ENCODE measurements at places on chromosomes 11 and 22. TPM values are rescaled to one million over a fixed set of nuclear protein-coding genes. Genes with fewer than 3 reads are reported as not detected.

BCL2L13 gene
- 19.8 TPM for total RNA-seq

C11orf16 gene
- not detected for total RNA-seq

ZNF280A gene
- not detected for total RNA-seq

DNA sequence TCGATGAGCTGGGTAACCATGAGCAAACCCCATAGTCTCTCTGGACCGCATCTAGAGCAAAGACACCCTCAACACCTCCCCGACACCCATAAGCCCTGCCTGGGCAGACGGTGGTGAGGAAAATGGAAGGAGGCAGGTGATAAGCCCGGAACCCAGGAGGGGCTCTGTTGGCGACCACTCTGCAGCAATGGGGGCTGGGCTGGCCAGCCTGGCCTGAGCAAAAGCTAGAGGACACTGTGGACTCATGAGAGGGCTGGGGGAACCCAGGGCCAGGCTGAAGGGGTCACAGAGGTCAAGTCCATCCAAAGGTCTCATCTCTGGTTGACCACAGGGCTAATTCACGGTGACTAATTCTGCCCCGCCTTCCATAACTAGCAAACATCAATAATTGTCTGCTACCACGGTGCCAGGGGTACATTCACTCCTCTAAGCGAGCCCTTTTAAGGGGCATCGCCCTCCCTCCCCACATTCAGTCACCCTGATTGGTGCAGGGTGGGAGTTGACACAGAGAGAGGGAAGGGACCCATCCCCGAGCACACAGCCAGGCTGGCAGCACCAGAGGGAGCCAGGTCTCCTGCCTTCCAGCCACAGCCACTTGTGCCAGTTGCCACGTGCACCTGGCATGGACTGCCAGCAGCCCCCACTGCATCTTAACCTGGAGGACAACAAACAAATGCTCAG, 4.0 kb downstream of the PYGM start:
- H3K4me1 ChIP-seq, result no peaks in the 10 kb centered on the region
- no peak overlapping the region for H3K4me3 ChIP-seq
- no peaks in the 10 kb centered on the region for H3K27me3 ChIP-seq
- no peak overlapping the region for H3K27ac ChIP-seq
- H3K36me3 ChIP-seq, result no peaks in the 10 kb centered on the region
- DNase-seq, result no peak

- H3K4me1 ChIP-seq, result no peaks in the 10 kb centered on the region
- no peak overlapping the region for H3K4me3 ChIP-seq
- H3K27me3 ChIP-seq, result no peaks in the 10 kb centered on the region
- no peaks in the 10 kb centered on the region for H3K36me3 ChIP-seq
Observed at GRCh38 chr22:47132428-47132825, 370.0 kb downstream of the TBC1D22A start.

DNA sequence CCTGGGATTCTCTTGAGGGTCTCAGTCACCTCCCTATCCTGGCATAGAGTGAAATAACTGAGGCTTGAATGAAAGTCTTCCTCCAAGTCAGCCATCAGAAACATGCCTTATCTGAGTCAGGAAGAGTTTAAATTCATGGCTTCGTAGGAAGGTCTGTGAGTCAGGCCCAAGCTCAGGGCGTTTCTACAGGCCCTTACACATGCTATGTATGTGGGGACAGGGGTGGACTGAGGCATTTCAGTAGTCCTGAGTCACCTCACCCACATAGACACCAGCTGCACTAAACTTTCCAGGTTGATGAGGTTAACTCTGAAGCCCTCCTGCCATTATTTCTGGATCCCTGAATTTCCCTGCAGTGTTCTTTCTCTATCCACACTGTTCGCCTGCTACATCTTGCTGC, 134.6 kb upstream of the RCN1 start:
- H3K36me3 ChIP-seq, result no peaks in the 10 kb centered on the region
- no peak overlapping the region for H3K27ac ChIP-seq
- no peak overlapping the region for H3K4me3 ChIP-seq
- H3K4me1 ChIP-seq, result no peaks in the 10 kb centered on the region
- no peak for DNase-seq

- H3K27ac ChIP-seq, result no peak overlapping the region
- H3K4me3 ChIP-seq, result no peak overlapping the region
- H3K4me1 ChIP-seq, result no peaks in the 10 kb centered on the region
- H3K27me3 ChIP-seq, result no peaks in the 10 kb centered on the region
- no peaks in the 10 kb centered on the region for H3K36me3 ChIP-seq
Observed at GRCh38 chr11:19670030-19670791, 42.4 kb upstream of the NAV2 start.

GRCh38 chr11:33790040-33790439, 15.7 kb upstream of the FBXO3 start:
- H3K36me3 ChIP-seq, result no peaks in the 10 kb centered on the region
- no peaks in the 10 kb centered on the region for H3K27me3 ChIP-seq
- no peak overlapping the region for H3K4me3 ChIP-seq
- no peaks in the 10 kb centered on the region for H3K4me1 ChIP-seq
- no peak overlapping the region for H3K27ac ChIP-seq

DNA sequence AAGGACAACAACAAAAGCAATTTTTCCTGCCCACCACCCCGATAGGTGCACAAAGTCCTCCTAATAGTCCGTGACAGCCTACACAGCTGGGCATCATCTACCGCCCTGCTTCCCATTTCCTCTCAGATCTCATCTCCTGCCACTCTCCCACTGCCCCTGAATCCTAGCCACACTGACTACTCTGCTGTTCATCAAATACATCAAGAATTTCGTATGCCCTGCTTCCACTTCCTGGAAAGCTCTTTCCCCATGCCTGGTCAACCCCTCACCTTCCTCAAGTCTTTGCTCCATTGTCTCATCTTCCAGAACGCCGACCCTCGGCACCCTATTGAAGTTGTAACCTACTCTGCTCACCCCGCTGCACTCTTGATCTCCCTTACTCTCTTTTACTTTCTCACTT, 320.1 kb downstream of the OPCML start:
- H3K36me3 ChIP-seq, result no peaks in the 10 kb centered on the region
- no peak for DNase-seq
- no peak overlapping the region for H3K4me3 ChIP-seq
- no peaks in the 10 kb centered on the region for H3K27me3 ChIP-seq
- no peaks in the 10 kb centered on the region for H3K4me1 ChIP-seq
- H3K27ac ChIP-seq, result no peak overlapping the region

GRCh38 chr11:66950112-66950535, 8.1 kb downstream of the PC start:
- H3K27ac ChIP-seq, result no peak overlapping the region
- no peaks in the 10 kb centered on the region for H3K27me3 ChIP-seq
- no peak overlapping the region for H3K4me3 ChIP-seq
- H3K36me3 ChIP-seq, result no peaks in the 10 kb centered on the region
- peaks cover 37% of the 10 kb centered on the region for H3K4me1 ChIP-seq

DNA sequence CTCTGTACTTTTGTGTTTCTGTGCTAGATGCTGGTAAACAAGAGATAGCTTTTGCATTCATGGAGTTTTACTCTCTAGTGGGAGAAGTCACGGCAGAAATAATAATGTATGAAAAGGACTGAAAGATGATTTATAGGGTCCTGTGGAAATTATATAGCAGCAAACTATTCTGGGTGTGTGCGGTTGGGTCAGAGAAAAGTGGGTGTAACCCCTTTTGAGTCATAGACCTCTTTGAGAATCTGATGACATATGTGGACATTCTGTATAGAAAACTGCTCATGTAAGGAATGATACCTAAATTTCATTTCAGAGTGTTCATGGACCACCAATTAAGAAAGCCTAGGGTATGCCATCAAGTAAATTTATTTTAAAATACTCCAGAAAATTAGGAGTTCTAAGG, 54.4 kb downstream of the TMEM135 start:
- H3K4me3 ChIP-seq, result no peak overlapping the region
- DNase-seq, result no peak
- no peaks in the 10 kb centered on the region for H3K27me3 ChIP-seq
- H3K27ac ChIP-seq, result no peak overlapping the region
